ENCODE measurements at places on chromosomes 12 and 14.

- no peak for DNase-seq
Observed at GRCh38 chr14:36866867-36867266, 205.2 kb downstream of the PAX9 start.

- no peak for DNase-seq
Observed at GRCh38 chr12:90859591-90859990, 95.4 kb downstream of the CCER1 start.

DNA sequence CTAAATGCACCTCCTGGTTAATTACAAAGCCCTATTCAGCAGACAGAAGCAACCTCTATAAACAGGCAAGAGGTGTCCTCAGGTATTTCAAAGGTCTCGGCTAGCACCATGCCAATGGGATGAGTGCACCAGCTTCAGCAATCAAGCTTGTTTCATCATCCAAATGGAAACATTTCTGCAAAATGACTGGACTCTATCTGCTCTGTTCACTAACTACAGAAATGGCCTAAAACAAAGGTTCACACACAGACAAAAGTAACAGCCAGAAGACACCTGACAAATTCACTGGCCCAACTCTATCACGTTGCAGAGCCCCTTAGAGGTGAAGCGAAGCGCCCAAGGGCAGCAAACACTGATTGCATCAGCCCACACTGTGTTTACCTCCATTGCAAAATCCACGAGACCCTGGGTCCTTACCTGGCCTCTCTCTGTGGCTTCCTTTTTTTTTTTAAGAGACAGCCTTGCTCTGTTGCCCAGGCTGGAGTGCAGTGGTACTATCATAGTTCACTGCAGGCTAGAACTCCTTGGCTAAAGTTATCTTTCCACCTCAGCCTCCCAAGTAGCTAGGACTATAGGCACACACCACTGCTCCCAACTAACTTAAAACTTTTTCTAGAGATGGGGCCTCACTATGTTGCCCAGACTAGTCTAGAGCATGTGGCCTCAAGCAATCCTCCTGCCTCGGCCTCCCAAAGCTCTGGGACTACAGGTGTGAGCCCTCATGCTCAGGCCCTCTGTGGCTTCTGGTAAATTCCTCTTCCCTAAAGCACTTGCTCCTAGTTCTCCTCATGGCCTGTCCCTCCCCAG is 8.5 kb upstream of the SYNE3 start:
- no peak for DNase-seq

- DNase-seq: no peak
Observed at GRCh38 chr12:18439541-18439940, 178.2 kb downstream of the PIK3C2G start.

- DNase-seq: no peak
Observed at GRCh38 chr14:98913967-98914650, 357.9 kb downstream of the BCL11B start.

DNA sequence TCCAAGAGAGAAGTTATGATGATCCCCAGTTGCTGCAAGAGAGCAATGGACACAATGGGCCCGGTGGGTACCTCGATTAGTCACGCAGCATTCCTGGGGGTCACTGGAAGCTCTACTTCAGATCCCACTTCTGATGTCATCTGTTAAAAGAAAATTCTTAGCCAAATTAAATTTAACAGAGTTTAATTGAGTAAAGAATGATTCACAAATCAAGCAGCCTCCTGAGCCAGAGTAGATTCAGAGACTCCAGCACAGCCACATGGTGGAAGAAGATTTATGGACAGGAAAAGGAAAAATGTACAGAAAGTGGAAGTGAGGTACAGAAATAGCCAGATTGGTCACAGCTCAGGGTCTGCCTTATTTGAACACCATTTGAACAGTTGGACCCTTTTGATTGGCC is 107.5 kb downstream of the SPTSSA start:
- DNase-seq: no peak
